ENCODE measurements at places on chromosomes 3 and 15. TPM values are rescaled to one million over a fixed set of nuclear protein-coding genes. Genes with fewer than 3 reads are reported as not detected.

TTLL3 gene
- polyA plus RNA-seq, result 28.2 TPM

GRCh38 chr3:64209866-64210621, 15.2 kb downstream of the PRICKLE2 start:
- DNase-seq, result no peak

ARHGAP31 gene
- 12.2 TPM for polyA plus RNA-seq

RGMA gene
- polyA plus RNA-seq, result 13.8 TPM

DNA sequence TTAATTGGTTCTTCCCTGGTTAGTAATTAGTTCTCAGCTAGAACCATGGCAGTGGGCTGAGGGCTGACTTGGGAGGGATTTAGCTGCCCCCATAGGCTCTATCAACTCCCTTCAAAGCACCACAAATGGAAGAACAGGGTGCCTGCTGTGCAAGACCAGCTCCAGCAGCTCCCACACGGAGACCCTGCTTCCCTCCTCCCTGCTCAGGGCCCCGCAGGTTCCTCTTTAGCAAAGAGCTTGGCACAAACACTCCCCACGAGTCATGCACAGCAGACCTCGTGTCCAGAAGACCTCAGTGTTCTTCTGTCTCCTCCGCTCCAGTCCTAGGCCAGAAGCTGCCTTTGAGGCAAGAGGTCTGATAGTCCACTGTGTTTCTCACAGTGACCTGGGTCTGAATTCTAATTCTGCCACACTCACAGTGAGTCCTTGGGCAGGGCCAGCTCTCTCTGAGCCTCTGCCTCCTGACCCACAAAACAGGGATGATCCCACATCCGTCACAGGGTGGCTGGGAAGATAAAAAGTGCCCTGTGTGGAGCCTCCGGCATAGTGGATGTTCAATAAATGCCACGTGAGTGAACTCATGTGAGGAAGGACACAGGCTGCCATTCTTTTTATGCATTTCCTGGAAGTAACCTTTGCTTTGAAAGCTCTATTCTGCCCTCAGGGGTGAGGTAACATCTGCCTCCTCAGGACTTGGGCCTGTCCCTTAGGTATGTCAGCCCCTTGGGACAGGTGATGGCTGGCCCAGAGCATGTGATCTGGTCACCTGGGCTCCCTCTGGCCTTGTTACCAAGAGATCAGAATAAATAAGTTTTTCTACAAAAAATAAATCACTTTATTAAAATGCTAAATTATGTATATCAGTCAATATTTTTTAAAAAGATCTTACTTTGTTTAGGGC, 7.6 kb downstream of the RAB6B start:
- DNase-seq, result no peak

ANKDD1A gene
- 7.9 TPM for polyA plus RNA-seq

- no peak for DNase-seq
These were observed 29.3 kb upstream of the SLC28A1 start for GRCh38 chr15:84855136-84855535.

TPRA1 gene
- 42.7 TPM for polyA plus RNA-seq

Measured in left renal cortex interstitium (tissue), 4 donors.